ENCODE measurements at places on chromosomes 12 and 14.

GRCh38 chr14:76550534-76550933 is 174.6 kb downstream of the ESRRB start:
- DNase-seq: peak; percentile 6

DNA sequence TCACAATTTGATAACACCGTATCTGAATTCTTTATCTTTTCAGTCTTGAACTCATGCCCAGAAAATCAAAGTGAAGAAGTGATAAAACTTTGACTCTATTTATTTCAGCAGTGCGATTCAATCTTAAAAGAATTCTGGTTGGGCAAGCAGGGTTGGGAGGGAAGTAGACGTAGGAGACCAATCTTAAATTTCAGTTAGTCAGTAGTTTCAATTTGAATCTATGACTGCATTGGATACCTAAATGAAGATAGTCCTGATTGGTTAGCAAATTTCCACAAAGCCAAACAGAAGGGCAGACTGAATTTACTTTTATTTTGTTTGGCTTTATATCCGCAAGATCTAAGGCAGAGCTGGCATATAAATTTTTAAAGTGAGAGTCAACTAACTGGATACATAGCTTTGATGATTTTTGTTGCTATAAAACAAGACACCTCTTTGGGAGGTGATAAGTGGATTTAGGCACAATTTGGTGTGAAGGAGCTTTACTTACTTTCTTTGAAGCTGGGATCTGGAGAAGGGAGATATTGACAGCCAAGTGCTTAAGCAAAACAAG is 2.6 kb downstream of the ACSS3 start:
- no peak for DNase-seq

GRCh38 chr14:99744873-99745224 is 48.4 kb upstream of the EML1 start:
- DNase-seq: no peak

GRCh38 chr12:28568118-28568517 is 377.9 kb downstream of the CCDC91 start:
- DNase-seq: no peak

GRCh38 chr14:42624980-42625761 is 1018.5 kb downstream of the LRFN5 start:
- DNase-seq: no peak

GRCh38 chr12:93080994-93081809 is 152.1 kb upstream of the EEA1 start:
- DNase-seq: no peak

- DNase-seq: no peak
Observed at GRCh38 chr14:93014058-93015023, 91.4 kb downstream of the CHGA start.

DNA sequence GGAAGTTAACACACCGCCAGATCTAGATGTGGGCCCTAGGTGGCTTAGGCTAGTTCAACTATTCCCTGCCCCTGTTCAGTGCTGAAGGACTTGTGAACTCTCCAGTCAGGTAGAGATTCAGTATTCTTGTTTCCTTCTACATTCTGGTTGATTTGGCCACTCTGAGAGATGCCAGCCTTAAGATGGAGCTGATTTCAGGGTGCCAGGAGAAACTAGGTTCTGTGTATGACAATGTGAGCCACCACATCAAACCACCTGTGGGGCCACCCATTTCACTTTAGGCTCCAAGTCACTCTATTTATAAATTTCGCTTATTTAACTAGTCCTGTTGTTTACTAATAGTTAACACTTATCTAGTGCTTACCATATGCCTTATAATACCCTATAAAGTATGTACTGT is 26.0 kb downstream of the FRMD6 start:
- DNase-seq: no peak

GRCh38 chr12:87216436-87216835 is 812.8 kb downstream of the C12orf50 start:
- no peak for DNase-seq

DNA sequence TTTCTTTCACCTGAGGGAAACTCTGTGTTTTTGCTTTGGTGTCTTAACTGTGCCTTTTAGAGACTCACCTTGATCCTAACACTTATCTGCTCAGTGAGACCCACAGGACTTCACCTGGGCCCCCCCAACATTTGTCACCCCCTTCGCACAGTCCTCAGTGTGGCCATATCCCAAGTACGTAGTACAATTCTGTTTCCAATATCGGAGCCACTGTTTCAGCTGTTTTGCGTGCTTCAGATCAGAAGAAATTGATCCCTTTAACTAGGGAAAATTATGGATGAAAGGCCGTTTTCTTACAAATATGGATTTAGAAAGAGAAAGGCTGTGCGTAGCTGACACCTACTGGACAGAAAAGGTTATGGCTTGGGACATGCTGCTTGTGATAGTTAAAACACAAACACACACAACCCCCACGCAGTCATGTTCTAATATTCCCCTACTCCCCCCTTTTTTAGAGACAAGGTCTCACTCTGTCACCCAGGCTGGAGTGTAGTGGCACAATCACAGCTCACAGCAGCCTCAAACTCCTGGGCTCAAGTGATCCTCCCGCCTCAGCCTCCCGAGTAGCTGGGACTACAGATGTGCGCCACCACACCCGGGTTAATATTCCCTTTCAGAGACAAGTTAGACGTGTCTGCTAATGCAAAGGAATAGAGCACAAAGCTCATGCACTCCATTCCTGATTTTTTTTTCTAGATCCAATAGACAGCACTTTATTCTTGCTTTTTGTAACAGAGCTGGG is 3.6 kb upstream of the SLC7A8 start:
- DNase-seq: peak; percentile 70

GRCh38 chr14:89899917-89900663 is 54.4 kb downstream of the EFCAB11 start:
- DNase-seq: peak; percentile 10

DNA sequence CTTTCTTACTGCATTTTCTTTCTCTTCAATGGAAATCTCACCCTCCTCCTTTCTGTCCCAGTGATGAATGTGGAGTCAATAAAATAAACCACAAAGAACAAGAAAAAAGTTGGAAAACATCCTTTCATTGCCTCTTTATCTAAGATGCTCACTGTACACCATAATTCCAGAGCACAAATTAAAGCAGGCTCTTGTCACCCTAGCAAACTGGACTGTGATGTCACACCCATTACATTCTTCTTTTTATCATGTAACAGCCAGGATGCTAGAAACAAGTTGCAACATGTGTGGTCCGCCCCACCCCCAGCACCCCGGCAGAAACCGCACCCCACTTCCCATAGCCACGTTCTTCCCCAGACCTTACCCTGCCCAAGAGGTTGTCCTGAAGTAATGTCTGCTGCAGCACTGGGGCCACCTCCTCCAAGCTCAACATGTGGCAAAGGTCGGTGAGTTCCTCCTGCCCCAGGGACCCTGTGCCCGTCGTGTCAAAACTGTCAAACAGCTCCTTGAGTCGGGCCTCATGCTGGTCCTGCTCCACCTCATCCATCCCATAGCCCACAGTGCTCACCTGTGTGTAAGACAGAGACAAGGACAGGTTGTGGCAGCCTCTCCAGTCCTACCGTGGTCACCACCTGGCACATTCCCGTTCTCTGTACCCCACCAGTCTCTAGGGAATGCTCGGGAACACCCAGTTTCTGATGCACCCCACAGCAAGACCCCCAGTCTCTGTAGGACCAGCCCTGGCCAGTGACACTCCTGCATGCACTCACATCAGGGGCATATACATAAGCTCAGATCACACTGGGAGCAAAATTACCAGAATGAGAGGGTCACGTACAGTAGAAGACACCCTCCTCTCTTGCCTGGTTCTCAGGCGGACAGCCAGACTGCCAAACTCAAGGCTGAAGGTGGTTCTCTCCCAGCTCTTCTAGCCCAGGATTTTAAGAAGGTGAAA is 9.2 kb downstream of the NIN start:
- no peak for DNase-seq

- DNase-seq: no peak
Observed at GRCh38 chr12:62770381-62770780, 164.6 kb downstream of the PPM1H start.

GRCh38 chr12:57545809-57546437 is 1.1 kb downstream of the DCTN2 start:
- no peak for DNase-seq

- no peak for DNase-seq
Observed at GRCh38 chr14:102667703-102668102, 75.3 kb downstream of the RCOR1 start.

- no peak for DNase-seq
Observed at GRCh38 chr14:68942296-68943035, 36.6 kb downstream of the ACTN1 start.

DNA sequence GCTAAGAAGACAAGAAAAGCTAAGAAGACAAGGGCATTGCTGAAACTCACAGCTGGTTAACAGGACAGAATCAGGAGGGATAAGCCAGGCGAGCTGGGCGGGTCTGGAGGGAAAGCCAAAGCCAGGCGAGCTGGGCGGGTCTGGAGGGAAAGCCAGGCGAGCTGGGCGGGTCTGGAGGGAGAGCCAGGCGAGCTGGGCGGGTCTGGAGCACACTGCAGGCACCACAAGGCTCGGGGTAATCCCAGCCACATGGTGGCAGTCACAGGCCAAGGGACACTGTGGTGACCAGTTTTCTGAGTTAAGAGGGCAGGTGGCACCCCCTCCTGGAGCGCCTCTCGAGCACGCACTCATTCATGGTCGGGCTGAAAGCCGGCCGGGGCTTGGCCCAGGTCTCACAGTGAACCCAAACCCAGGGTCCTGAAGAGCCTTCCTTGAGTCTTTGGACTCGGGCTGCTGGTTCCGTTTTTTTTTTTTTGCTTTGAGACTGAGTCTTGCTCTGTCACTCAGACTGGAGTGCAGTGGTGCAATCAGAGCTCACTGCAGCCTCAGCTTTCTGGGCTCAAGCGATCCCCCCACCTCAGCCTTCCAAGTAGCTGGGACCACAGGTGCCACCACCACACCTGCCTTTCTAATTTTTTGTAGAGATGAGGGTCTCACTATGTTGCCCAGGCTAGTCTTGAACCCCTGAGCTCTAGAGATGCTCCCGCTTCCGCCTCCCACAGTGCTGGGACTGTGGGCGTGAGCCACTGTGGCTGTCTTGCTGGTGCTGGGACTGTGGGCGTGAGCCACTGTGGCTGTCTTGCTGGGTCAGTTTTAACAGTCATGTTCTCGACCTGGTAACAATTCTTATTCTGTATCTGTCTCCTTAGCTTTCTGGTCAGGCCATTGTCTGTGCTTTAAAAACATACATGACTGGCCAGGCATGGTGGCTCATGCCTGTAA is 40.2 kb downstream of the HSP90AA1 start:
- peak; percentile 61 for DNase-seq

DNA sequence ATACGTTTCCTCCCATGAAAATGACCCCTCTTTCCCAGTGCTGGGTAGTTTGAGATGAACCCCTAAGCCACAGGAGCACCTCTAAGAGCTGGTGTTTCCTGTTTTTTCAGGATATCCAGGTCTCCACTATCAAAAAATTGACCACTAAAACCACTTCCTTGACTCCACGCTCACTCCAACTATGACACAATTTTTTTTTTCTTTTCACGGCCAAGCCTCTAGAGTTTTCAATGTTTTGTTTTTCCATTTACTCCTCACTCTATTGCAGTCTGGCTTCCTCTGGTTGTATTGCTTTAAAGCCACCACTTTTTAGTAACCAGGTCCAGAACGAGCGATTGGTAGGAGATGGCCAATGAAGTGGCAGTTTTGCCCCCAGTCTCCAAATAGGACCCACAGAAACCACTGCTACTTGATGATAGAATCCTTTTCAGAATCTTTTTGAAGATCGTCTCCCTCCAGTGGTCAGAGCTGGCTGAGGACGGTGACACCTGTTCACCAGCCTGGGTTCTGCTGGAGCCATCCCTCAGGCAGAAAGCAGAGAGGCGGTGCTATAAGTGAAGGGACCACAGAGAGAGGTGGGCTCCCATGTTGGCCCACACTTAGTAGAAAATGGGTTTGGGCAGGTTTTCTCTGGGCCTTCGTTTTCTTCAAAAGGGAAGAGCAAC is 454.4 kb downstream of the VRK1 start:
- no peak for DNase-seq

DNA sequence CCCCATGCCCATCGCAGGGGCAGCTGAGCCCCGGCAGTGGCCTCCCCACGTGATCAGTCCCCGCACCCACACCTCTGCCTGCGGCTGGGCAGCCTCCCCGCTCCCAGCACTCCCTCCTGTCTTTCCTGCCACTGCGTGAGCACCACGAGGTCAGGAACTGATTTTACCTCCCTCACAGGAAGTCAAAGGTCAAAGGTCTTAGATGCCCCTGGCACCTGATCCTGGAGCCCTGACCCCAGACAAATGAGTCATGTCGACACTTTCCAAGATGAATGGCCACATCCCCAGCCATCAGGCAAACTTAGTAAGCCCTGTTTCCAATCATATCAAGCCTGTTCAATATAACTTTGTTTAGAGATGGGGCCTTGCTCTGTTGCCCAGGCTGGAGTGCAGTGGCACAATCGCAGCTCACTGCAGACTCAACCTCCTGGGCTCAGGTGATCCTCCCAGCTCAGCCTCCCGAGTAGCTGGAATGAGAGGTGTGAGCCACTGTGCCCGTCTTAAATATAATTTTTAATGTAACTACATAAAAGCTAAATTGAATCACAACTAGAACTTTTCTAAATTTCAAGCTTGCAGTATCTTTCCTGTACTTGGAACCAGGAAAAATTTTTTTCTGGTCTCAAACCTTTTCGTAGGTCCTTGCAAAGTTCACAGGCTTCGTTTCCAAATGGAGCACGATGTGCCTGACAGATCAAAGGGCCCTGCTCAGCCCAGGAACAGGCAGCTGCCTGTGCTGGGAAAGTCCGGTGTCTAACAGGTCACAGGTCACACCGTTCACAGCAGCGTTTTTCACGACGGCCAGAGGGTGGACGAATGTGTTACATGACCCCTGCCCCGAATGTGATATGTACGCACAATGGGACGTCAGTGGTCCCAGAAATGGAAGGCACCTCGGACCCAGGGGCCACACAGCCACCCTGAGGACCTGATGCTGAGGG is 1.9 kb downstream of the LRCOL1 start:
- no peak for DNase-seq

DNA sequence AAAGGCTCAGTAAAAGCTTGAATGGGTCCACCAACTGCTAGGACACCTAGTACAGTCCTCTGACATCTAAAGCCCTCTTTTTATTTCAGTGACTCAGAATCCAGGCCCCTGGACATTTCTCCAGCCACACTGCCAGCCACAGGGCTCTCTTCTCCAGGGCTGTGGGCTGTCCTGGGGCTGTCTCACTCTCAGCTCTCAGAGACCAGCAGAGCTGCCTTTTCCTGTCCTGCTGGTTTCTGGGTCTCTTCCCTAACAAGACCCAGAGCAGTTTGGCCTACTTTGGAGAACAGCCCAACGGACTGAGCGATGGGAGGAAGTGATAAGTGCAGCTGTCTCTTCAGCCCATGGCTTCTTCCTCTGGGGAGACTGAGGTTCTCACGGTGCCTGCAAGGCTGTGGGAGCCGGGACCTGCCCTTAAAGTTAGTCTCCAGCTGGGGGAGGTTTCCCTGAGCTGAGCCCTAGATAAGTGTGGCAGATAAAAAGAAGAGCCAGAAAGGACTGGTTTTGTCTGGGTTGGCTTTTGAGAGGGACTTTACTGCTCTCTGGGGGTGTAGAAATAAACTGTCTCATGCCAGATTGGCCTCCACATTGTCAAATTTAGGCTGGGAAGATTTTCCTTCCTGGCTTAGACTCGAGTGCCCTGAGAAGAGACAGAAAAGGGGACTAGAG is 979.8 kb downstream of the VRK1 start:
- DNase-seq: no peak
